Stimulated activated CD4-positive, alpha-beta T cell treated with anti-CD3 and anti-CD28 coated beads, TNF-alpha, amount 100 ng/mL, for 4 hours (primary cell): ENCODE measurements at places on chromosomes 3 and 15.

DNA sequence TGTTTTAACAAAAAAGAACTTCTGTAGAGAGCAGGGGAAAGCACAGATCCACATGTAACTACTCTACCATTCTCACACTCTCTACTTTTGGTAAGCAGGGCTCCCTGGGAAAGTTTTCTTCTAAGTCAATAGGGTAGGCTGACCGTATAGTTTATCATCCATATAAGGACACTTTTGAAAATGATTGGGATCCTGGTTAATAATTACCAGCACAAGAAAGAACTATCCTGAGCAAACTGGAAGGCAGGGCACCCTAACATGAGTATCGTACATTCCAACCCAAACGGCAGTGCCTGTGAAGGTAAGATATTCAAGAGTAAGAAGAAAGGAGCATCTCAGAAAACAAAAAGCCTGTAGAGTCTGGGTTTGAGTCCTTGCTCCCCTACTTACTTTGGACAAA lies 22.1 kb downstream of the SUSD5 start:
- DNase-seq, result no peak

DNA sequence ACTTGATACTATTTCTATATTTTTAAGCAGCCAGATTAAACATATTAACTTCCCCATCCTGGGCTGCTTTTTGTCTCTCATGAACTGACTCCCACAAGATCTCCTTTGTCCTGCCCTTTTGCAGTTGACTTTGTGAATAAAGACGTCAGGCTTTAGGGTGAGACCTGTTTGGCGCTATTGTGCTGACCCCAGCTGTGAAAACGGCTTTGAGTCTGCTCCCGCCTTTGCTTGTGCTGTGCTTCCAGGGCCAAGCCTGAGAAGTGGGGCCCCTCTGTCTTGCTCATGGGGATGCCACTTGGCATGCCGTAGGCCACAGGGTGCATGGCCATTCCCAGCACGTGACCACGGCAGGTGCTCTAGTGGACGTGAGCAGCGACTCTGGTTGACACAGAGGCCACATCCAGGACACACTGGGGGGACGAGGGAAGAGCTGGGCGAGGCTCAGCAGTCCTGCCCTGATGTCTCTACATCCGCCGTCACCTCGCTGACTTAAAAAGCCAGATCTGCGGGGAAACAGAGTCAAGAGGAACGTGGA lies 268.9 kb upstream of the LYSMD4 start:
- no peak for DNase-seq

DNA sequence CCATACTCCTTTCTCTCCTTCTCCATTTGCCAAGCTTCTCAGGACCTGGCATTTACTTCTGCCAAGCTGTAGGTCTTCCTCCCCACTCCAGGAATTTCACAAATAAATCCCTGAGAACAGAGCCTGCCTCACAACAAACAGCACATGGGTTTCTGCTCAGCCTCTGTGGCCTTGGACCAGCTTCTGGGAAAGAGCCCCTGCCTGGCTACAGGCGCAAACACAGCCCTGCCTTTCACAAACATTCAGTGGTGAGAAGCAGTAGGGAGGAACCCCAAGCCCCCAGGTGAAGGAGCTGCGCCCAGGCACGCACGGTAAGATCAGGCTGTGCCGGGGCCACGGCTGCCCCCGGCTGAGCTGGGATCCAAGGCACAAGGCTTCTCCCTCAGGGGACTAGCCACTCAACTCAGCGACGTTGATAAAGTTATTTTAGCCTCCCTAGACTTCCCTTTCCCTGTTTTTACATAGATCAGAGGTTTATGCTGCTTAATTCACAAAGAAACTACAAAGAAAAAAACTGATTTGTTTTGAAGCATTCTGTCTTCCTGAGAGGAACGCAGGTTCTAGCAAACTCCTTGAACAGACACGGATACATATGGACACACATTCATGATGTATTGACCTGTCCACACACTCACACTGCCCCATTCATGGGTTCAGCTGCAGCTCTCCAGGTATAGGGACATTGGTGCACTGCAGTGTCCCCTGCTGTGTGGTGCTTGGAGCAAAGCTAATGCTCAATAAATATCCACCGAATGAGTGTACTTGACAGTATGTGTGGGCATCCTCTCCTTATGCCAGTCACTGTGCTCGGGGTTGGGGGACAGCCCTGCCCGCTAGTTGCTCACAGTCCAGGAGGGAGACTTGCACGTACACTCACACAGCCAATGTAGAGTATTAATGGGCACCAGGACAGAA lies 25.4 kb downstream of the HES1 start:
- DNase-seq, result no peak

DNA sequence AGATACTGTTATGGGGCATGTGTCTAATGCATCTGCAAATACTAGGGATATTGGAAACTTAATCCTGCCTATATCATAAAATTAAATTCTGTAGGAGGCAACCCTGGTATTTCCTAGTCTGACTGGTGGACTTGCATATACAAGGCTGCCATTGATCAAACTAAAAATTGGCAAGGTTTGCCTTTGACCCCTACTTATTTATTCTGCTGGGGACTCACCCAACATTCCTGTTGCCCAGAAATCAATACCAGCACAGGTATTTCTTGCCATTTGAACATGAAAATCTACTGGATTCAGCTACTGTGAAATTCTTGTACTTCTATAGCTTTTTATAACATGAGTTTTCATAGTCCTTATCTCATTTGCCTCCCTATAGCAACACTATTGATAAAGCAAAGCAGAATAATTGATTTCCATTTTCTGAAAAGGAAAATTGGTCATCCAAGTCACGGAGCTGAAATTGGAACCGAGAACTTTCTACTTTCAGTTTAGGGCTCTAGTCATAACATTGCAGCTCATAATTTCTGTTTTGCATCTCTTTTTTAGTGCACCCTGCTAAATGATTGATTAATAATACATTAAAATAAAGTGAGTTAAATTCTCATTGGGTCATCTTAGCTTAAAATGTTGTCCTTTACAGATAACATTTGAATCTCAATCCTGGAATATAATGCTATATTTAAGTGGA lies 365.2 kb downstream of the MFSD1 start:
- DNase-seq, result no peak

DNA sequence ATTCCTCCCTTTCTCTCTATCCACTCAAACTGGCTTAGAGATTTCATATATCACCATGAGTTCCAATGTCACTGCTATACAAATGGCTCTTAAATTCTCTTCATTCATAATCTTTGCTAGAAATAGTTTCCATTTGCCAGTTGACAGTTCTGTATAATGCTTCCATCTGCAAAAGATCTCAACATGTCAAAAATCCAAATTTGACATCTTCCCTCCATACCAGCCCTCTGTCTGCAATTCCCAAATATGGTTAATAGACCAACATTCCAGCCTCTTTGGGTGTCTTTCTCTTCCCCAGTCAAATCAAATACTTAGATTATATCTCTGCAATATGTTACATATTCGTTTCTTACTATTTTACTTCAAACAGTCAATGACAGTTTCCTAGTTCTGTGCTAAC lies 64.2 kb upstream of the SERPINI2 start:
- no peak for DNase-seq

- no peak for DNase-seq
Observed at GRCh38 chr15:48963524-48964113, at the start of gene SHC4. Gene SHC4, minus strand, starts transcription at chr15:48963919. Its CDS starts 904 bp downstream, at chr15:48963015.

DNA sequence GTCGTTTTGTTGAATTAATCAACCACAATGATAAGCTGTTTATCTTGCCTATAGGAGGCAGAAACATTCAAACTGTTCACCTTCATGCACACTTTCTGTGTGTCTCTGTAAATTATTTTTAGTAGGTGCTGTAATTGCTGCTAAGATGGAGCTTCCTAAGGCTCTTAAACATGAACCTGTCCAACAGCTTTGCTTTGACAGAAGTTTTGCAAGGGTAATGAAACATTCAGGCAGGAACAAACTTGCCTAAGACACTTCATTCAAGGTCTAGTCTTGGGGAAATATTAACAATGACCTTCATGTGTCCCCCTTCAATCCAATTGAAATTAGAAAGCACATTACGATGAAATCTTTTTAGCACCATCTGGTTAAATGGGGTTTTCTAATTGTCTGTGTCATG lies 156.1 kb downstream of the DIPK2A start:
- DNase-seq, result no peak

GRCh38 chr3:144390786-144391185 lies 419.2 kb downstream of the DIPK2A start:
- DNase-seq, result no peak

DNA sequence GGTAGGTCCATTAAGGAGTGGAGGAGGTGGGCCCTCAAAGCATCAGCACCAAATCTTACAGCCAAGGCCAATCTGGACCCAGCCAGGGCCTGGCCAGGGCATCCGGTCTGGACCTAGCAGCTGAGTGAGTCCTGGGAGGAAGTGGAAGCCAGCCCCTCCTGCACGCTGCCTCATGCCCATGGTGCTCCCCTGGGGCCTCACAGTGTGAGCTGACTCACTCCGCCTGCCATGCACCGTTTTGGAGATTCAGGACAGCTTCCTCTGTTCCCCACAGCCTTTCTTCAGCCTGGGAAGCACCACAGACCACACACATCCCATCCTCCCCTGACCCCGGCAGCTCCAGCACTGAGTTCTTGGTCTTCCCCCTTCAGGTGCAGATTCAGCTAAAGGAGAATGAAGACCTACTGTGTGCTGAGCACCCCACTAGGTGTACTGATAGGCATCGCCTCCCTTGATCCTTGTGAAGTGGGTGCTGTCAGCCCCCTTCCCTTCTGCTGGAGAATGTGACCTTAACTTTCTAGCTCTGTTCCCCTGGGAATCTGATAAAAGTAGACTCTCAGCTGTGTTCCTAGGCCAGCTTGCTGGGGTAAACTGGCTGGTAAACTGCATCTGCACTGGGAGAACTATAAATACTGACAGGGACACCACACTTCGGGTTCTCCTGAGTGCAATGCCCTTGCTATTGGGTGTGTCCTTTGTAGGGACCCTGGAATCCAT lies 36.8 kb upstream of the SEC13 start:
- no peak for DNase-seq

DNA sequence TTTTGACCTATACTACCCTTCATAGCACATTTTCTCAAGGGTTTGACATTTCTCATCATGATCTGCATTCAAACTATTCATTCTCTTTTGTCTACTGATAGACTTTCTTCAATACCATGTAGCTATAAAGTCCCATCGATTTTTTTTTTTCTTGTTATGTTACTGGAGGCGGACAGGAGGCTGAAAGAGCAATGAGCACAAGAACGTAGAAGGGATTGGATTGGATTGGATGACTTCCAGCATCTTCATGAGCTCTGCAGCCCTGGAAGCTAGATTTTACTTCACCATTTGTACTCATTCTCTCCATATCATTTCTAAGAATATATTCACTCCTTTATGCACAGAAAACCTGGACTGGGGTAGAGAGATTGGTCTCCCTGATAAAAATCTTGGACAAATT lies 43.2 kb downstream of the DUT start:
- no peak for DNase-seq

DNA sequence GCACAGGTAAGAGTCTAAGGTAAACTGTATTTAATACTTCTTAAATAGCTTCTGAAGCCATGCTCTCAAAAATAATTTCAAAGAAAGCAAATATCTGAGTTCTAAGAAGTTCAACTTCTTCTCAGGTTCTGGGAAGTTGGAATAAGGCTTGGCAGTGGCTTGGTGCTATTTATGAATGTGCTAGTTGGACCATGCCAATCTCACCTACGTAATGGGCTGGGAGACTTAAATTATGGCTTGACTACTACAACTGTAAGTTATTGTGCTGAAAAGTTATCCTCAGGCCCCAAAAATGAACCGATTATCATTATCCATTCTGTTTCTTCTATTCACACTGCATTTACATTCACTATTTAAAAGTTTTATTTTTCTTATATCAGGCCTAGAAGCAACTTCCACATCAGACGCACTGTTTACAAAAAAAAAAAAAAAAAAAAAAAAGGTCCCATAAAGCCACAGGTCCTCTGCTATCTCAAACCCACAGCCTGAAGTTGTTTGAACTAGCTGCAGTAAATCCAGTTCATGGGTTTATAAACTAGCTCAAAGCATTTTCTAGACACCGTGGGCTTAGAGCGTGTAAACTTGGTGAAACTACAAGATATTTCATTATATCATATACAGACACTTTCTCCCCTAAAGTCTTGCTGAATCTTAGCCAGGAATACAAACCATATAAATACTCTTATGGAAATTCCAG lies 3.4 kb downstream of the LRIG1 start:
- no peak for DNase-seq

- no peak for DNase-seq
Observed at GRCh38 chr3:120683213-120683612, 1.2 kb upstream of the HGD start.

DNA sequence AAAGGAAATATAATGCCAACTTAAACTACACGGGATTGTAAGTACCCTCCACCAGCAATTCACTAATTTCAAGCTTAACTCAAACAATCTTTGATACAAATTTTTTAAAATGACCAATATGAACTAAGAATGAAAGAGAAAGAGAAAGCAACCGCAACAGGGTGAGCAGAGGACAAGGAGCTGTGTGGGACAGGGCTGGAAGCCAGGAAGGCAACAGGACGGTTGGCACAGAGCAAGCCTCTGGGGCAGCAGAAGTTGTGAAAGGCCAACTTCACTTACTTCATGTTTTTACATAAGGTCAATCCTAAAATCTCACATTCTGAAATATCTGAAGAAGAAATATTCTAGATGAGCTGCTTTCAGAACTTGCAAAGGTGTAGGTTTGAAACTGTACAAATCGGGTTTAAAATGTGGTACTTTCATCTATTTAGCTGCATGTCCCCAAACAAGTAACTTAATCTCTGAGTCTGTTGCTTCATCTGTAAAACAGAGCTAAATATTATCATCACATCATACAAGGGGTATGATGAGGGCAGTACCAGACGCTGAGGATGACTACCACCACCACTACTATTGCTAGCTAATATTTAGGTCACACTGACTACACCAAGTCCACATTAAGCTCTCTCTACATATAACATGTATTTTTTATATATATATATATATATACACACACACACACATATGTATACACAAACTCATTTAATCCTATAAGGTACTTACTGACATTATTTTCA lies 101.7 kb downstream of the IGSF11 start:
- DNase-seq, result no peak

DNA sequence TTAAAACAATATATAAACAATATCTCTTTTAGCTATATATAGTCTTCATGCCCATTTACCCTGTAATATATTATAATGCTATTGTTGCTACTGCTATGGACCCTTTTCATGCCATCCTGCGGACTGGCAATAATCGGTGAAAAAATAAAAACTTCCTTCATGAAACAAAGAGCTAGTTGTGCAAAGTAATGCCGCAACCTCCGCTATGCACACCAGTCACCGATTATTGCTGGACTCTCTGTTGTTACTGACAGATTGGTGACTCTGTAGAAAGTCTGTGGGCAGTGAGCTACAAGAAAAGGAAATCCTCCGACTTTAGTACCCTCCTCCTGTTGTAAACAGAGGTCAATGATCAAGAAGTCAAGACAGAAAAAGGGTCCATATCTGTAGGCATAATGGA lies 17.9 kb upstream of the ICE2 start:
- no peak for DNase-seq
